Activated CD4-positive, alpha-beta T cell treated with anti-CD3 and anti-CD28 coated beads, Interleukin-2, amount 50 U/mL, for 16 hours (primary cell): ENCODE measurements at places on chromosomes 12 and 14.

- DNase-seq = no peak
Measured at GRCh38 chr12:113369391-113369985, 11.1 kb downstream of the PLBD2 start.

DNA sequence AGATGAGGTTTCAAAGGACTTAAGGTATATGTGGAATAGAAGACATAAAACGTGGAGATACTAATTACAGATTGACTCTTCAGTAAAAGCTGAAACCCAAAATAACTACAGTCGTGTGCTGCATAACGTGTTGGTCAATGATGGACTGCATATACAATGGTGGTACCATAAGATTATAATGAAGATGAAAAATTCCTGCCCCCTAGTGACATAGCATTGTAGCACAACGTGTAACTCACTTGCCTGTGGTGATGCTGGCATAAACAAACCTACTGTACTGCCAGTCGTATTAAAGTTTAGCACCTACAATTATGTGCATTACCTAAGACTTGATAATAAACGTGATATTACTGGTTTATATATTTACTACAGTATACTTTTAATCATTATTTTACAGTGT, 150.3 kb downstream of the LRRK2 start:
- peak; percentile 5 for DNase-seq

GRCh38 chr14:69346710-69347109, 51.4 kb downstream of the ERH start:
- no peak for DNase-seq

DNA sequence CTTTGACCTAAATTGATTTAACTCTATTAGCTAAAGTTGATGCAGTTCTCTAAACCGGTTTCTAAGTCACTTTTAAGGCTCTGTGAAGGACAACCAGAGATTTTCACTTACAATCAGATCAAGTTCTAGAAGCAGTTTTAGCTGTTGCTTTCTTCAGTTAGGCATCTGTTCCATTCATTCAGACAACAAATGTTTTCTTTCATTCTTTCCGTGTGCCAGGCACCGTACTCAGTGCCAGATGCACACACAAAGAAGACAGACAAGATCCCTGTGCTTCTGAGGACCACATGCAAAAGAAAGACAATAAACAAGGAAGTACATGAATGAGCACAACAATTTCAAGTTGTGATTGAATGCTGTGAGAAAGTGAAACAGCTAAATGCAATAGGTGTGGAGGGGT, 11.1 kb upstream of the EGLN3 start:
- DNase-seq = no peak

- no peak for DNase-seq
Measured at GRCh38 chr14:104509673-104510072, 69.9 kb upstream of the C14orf180 start.

- peak; percentile 33 for DNase-seq
Measured at GRCh38 chr12:57604454-57604991, at the start of gene DTX3. TSS of gene DTX3 (plus strand) at chr12:57604824. CDS start at chr12:57606518, 1,694 bp downstream.

DNA sequence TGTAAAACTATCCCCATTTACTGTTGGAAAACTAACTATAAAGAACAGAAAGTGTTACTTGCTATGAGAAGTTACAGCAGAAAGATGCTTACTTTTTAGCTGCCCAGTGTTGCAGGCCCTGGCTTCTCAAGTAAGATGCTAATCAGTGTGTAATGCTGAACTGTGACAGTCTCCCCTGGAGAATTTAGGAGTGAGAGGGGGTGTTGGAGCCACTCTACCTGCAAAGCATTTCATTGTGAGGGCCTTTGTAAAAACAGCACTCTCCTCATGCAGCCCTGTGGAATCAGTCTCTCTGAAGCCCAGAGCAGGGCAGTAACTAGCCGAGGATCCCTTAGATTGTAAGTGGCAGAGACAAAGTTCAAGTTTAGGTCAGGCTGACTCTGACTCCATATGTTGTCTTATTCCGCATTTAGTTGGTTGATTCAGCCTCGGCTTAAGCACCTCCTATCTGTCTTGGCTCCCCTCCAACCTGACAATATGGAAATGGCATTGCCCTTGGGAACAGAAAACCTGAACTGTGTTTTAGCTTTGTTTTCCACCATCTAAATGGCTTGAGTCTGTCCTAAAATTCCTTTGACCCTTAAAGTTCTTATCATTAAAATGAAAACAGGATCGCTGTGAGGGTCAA, 141.3 kb downstream of the PRKCH start:
- DNase-seq = no peak

DNA sequence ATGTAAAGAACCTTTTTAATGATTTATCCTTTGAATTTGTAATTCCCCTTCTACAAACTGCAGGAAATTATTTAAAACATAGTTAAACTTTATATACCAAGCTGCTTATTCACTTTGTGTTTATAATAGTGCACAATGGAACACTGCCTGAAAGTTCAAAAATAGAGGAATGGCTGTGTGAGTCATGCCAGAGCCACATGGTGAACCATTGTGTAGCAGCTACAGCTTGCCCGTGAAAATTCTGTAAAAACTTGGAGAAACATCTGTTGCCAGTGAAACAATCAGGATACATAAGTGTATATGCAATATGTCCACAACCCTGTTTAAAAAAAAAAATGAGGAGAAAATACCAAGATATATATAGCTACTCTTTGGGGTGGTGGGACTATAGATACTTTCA, 59.5 kb downstream of the VEZT start:
- DNase-seq = no peak

DNA sequence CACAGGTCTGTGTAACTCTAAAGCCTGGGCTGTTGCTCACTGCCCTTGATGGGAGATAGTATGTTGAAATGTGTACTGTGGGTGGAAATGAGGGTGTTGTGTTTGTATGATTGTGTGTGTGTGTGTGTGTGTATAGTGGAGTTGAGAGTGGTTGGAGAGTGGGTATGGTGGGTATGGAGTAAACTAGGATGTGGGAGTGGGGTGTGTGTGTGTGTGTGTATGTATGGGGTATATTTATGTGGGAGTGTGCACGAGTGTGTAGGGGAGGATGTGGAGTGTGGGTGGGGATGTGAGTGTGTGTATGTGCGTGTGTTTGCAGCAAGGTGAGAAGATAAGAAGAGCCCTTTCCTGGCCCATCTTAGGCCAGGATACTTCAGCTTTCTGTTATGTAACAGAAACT, 22.3 kb downstream of the RPH3A start:
- no peak for DNase-seq

- DNase-seq = no peak
Measured at GRCh38 chr12:116400636-116401372, 123.3 kb upstream of the MED13L start.

DNA sequence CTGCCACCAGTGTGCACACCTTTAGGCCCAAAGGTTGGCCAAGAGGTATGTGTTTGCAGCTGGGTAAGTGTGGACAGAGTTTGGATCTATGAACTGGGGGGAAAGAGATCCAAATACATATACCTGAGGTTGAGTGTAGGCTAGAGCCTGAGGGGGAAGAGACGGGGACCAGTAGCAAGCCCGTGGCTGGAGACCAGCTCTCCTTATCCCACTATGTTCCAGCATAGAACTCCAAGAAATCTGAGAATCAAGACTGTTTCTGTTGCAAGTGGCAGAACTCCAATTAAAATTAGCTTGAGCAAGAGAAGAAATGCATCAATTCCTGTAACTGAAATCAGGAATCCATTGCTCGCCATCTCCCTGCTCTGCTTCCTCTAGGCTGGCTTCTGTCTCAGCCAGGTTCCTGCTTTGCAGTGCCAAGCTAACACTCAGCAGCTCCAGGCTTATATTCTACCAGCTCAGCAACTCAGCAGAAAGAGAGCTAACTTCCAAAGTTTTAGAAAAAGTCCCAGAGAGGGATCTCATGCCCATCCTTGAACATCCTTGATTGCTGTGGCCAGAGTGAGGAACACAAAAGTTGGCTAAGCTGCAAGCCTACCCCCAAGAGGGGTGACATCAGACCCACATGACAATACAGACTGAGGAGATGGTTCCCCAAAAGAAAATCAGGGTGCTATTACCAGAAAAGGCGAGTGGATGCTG, 1.5 kb upstream of the PCK2 start:
- no peak for DNase-seq

DNA sequence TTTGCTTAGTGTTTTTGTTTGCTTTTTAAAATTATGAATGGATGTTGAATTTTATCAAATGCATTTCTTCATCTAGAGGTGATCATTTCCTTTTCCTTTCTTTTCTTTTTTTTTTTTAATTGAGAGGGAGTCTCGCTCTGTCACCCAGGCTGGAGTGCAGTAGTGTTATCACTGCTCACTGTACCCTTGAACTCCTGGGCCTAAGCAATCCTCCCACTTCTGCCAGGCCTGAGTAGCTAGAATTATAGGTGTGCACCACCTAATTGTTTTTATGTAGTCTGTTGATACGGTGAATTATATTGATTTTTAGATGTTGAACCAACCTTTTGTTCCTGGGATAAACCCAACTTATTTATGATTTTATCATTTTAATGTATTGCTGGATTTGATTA, 1.5 kb upstream of the CDKL1 start:
- DNase-seq = no peak

GRCh38 chr14:105071326-105071725, 6.1 kb upstream of the GPR132 start:
- DNase-seq = no peak

DNA sequence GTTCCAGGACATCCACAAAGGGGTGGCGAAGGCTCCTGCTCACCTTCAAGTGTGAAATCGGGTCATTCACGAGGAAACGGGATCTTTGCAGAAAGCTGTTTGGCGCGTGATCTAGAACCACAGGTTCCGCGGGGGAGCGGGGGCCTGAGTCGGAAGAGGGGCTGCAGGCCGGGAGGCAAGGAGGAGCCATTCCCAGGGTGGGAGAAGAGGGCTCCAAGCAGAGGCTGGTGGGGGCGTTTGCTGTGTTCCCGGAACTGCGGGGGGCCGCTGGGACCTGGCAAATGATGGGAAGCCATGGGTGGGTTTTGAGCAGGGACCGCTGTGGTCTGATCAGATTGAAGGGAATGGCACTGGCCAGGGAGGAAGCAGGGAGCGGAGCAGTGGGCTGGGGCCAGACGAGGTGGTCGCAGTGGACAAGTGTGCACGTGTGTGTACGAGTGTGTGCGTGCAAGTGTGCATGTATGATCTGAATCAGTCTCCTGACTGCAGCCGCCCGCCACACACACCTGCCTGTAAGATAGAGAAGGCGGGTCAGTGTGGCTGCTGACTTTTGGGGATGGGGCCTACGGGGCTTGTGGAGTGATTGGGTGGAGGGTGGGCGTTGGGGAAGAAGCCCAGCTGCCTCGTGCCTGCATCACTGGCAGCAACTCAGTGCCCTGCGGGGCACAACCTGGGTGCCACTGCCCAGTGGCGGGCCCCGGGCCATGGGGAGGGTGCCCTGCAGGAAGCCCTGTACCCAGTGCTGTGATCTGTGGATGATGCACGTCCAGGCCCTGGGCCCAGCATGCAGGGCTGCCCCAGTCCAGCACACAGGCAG, 141.9 kb downstream of the KIF26A start:
- DNase-seq = no peak

- DNase-seq = no peak
Measured at GRCh38 chr12:77102691-77103090, 37.3 kb upstream of the E2F7 start.

DNA sequence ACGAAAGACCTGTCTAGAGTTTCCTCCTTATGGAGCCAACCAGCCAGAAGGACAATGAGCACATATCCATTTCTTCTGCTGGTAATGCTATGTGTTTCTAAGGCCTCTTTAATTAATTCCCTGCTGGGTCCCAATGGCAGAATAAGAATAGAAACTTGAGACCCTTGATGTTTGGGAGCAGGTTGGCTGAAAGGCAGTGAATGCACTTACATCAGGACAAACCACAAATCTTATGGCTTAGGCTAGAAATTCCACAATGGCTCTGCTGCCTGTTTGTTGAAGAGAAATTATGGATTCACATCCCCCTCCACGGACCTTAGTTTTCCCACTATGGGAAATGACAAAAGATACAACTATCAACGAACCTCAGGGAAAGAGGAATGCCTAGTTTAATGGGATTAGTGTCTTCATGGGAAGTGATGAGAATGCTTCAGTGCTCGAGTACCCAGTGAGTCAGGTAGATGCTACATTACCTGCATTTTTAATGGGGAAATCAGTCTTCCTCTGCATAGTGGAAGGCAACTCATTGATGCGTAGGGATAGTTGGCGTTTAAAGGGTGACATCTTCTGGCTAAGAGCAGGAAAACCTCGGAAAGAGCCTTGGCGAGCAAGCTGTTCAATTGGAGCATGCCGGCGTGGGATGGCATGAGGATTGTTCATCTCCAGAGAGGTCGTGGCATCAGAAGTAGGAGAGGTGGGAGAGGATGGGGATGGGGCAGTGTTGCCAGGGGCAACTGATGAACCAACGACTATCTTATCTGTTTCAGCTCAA, 46.5 kb downstream of the PAPLN start:
- DNase-seq = no peak

DNA sequence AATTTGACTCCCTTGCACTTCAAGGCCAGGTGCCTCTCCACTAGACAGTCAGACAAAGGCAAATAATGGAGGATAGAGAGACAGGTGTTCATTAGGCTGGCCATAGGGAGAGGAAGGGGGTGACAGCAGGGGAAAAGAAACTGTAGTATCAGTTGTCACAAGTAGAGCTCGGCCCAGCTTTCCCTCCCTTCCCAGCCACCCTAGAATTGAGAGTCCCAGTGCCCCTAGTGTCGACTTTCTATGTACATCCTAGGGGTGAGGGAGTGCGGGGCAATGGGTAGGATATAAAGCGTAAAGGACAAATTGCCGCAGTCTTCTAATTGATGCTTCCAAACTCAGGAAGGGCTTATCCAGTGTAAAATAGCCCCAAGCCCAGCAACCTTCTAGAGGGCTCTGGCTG, 39.0 kb downstream of the BAZ2A start:
- DNase-seq = no peak

DNA sequence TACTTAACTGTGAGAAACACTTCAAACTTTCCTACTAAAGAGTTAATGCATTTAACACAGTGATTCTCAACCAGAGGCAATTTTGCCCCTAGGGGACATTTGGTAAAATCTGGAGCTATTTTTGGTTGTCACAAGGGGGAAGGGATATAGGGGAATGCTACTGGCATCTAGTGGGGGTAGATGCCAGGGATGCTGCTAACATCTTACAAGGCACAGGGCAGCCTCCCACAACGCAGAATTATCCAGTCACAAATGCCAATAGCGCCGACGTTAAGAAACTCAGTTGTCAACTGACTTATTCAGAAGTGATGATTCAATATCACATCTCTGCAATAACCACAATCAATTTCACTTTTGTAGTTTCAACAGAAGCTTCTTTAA, 2.0 kb downstream of the EEA1 start:
- peak; percentile 78 for DNase-seq

DNA sequence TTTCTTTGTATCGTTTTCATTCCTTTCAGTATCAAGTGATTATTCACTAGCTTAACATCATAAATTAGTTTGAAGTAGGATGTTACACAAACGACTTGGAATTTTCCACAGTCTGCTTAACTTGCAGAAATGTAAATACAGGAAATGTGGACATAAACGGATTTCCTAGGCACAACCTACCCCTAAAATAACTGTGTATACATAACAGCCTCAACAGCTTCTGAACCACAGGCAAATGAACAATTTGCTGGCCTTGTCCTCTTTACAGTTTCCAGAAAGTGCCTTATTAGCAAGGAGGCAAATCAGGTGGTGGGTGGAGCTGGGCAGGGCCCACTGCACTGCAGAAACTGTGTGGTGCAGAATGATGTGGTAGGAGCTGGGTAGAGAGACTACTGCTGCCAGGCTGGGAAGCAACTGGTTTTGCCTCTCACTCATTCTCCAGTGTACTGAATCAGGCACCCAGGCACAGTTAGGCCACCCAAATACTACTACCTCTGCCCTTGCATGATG, 14.1 kb downstream of the DRAM1 start:
- no peak for DNase-seq
